Stimulated activated CD8-positive, alpha-beta memory T cell treated with anti-CD3 and anti-CD28 coated beads, Interleukin-7, amount 100 ng/mL, for 1 hour (primary cell): ENCODE measurements at places on chromosomes 3 and 15.

DNA sequence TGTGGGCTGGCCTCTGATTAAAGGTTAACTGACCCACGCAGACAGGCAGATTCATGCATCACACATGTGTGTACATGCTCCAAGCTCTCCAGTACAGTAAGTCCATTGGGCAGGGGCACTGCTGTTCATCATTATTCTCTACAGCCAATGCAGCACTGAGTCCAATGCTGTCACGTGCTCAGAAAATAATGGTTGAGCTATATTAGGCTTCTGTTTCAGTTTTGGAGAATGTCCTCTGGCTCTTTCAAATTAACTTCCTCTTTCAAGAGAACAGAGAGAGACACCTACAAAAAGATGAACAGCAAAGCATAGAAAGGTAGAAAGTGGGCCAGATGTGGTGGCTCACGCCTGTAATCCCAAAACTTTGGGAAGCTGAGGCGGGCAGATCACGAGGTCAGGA is 202.6 kb downstream of the MEX3B start:
- no peak for DNase-seq

DNA sequence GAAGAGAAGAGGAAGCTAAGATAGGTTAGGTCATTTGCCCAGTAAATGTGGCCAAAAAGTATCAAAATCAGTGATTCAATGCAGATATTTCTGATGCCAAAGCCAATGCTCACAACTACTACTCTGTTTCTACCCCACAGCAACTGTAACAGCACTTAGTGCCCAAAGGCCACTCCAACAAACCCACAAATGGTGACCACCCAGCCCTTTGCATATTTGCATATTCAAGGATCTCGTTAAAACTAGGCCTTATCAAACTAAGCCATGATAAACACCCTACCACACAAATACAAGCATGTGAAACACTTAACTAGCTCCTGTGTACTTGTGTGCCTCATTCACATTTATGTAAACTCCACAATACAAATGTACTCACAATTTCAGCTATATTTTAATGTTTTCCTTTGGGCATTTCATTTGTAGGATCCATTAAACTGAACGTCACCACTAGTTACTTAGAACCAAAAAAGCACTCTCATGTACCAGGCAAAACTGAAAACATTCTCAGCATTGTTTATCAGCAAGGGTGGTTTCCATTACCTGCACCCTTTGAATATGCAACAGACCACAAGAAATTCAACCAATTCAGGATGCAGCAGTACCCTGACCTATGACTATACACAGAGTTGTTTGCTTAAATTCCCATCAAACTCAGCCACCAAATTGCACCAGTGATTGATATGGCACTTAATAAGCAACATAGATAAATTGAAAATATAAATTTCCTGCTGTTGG is 111.2 kb upstream of the STT3B start:
- no peak for DNase-seq

DNA sequence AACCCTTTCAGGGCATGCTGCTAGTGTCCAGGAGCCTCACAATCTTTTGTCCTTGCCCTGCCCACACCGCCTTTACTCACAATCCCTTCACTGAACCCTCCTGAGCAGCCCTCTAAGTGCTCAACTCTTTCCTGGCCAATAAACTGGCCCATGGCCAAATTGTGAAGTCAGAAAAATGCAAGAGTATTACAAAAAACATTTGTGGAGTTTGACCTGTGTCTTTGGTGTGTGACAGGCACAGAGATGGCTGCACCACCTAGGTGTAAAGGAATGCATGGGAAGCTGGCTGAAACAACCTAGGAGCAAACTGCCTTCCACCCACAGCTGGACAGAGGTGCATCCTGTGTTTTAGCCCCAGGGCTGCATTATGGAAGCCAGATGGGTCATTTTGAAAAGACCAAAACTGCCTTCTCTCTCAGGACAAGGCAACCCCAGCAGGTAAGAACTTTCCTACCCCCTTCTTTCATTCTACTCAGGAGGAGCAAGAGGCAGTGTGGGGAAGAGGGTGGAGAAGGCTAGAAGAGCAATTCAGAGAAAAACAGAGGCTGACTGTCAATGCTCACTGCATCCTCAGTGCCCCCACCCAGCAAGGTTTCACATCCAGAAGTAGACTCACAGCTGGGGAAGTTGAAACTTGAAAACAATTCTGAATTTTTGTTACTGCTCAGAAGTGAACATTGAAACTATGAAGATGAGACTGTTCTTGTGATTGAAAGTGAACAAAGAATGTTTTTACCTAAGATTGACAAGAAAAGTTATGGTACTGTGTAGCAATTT is 78.6 kb downstream of the TRIM42 start:
- DNase-seq, result no peak

DNA sequence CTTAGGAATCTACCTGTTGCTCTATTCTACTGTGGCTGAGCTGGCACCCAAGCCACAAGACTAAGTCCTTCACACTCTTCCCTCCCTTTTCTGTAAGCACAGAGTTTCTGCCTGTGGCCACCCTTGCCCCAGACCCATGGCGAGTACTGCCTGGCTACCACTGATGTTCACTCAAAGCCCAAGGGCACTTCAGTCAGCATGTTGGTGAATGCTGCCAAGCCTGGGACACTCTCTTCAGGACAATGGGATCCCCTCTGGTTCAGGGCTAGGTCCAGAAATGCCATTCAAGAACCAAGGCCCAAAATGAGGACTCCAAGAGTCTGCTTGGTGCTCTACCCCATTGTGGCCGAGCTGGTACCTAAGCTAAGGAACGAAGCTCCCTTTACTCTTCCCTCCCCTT is 184.2 kb downstream of the FGF12 start:
- no peak for DNase-seq

DNA sequence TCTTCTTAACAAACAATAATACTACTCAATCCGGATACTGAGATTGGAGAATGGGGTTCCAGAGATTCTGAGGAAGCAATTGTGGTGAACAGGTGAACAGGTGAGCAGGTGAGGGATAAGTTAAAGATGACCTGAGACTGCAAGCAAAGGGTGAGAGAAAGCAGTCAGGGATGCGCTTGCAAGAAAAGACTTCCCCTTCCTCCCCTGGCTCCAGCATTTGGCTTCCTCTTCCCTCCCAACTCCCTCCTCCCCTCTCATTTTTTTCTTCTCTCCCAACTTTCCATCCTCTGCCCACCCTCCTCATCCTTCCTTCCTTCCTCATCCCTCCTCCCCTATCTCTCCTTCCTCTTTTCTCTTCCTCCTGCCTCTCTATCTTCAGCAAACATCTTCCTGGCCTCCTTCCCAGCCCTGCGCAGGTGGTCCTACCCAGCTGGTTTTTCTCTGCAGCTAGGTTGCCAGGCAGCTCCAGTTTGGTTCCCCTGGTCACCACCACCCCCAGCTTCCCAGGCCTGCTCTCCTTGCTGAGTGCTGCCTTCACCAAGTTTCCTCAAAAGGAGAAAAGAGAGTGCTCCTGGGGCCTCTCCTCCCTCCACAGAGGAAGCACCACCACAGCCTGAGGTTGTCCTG is 10.4 kb upstream of the VIPR1 start:
- DNase-seq, result no peak

- DNase-seq, result no peak
Observed at GRCh38 chr15:95620934-95621579, 709.4 kb upstream of the NR2F2 start.

DNA sequence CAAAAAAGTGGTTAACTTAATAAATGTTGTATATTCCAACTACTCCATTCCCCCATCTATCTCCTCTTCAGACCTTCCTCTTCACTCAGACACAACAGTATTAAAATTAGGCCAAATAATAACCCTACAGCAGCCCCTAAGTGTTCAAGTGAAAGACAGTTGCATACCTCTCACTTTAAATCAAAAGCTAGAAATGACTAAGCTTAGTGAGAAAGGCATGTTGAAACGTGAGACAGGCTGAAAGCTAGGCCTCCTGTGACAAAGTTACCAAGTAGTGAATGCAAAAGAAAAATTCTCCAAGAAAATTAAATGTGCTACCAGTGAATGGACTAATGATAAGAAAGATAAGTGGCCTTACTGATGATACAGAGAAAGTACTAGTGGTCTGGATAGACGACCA is 71.7 kb downstream of the ANKRD28 start:
- DNase-seq, result no peak

- no peak for DNase-seq
Observed at GRCh38 chr3:61991706-61992105, 381.6 kb downstream of the FEZF2 start.
